Epithelial cell of proximal tubule (primary cell): ENCODE measurements at places on chromosomes 6 and 20. TPM values are rescaled to one million over a fixed set of nuclear protein-coding genes. Genes with fewer than 3 reads are reported as not detected.

DNA sequence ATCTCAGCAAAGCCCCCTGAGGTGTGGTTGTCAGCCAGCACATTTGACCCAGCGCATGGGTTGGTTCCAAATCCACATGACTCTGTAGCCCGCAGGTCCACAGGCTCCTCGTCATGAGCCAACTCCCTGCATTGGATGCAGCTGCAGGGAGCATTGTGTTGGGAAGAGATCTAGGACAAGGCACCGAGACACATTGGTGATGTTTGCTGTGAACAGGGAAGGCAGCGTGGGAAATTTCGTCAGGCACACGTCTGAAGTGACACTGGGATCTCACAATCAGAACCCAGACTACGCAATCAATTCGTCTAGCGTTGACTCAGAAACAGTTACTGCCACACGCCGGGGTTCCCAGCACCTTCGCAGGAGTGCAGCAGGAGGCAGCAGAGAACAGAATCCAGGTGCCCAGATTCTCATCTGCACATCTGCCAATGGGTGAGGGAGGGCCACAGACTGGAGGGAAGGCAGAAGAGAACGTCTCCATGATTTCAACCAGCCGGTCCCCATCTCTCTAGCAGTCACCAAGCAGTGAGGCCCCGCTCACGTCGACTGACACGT, 177.0 kb downstream of the TTLL2 start:
- no peak for DNase-seq

- DNase-seq = no peak
Observed at GRCh38 chr20:10178727-10179313, 39.8 kb upstream of the SNAP25 start.

- DNase-seq = no peak
Observed at GRCh38 chr6:105803442-105803841, 282.7 kb upstream of the PRDM1 start.

The HFE gene
- 5.1 and 5.3 TPM in 2 replicates for total RNA-seq

The BMP7 gene
- total RNA-seq = 3.7 and 5.5 TPM in 2 replicates
